Stomach (tissue), 19 donors: ENCODE measurements at places on chromosomes 5 and 9.

DNA sequence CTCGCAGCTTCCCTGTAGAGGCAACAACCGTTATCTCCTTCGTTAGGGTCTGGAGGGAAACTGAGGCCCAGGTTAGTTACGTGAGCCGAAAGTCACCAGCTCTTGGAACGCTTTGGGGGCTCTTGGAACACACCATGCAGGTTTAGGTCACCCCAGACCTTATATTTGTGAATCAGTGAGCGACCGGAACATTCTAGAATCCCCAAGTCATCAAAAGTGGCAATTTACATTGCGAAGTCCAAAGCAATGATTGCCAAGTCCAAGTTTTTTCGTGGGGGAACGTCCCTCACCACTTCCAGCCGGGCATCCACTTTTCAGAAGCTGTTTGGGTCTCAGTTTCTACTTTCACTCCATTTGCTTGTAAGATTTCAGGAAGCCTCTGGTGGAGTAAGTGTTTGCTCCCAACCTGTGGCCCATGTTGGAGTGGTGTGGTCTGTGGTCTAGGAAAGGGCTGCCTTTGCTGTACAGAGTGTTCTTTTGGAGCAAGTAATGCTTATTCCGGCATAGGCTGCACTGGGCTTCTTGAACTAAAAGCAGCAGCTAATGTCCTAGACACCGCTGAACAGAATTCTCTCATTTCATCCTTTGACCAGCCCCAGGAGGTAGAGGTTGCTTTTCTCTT lies 32.8 kb upstream of the SPRY4 start:
- no peak for DNase-seq

GRCh38 chr9:133932181-133932580 lies 59.9 kb downstream of the VAV2 start:
- DNase-seq = no peak

- no peak for DNase-seq
Measured at GRCh38 chr9:5644501-5644900, 15.6 kb downstream of the RIC1 start.

- DNase-seq = no peak
Measured at GRCh38 chr5:42721484-42721883, 35.1 kb upstream of the CCDC152 start.

DNA sequence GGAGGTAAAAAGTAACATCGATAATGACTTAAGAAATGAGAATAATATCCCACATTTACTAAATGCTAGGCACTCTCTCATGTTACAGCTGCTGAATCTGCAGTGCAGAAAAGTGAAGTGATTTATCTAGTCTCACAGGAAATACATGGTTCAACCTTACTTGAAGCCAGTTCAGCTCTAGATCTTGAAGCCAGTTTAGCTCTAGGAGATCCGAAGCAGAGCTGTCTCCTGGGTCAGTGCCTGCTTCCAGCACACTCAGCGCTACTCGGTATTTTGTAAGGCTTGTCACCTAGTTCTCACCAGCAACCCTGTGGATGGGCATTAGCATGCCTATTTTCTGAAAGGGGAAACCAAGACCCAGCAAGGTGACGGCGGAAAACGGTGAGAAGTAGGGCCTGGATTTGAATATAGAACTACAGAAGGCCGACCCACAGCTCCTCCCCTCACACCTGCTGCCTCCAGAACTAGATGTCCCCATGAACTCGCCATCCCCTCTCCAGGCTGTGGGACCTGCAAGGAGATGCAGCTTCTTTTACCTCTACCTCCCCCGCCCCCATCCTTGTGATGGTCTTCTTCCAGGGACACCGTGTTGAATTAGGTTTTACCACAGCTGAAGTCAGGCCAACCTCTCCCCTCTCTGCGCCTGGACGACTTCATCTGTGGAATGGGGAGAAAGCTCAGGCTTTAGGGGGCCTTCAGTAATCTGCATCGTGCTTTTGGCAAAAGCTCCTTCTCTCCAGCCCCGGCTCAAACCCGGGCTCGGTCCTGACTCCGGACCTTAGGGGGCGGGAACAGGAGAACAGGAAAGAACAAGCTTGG lies 4.4 kb upstream of the MSX2 start:
- DNase-seq = no peak

DNA sequence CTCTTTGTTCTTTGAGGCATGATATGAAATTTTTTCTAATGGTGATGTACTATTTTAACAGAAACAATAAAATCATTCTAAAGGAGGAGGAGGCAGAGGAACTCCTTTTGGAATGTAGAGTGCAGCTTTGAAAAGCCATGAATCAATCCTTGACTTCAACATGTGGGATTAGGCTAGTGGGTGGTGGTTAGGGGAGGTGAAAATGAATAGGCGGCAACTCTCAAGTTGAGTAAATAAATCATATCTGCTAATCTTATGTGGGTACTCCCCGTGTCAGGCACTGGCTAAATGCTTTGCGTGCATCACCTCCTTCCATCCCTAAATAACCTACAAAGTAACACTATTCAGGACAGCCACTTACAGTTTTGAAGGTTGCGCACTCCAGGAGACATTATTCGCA lies 35.1 kb downstream of the FAM81B start:
- no peak for DNase-seq

GRCh38 chr9:126367139-126367538 lies 40.5 kb downstream of the MVB12B start:
- no peak for DNase-seq

DNA sequence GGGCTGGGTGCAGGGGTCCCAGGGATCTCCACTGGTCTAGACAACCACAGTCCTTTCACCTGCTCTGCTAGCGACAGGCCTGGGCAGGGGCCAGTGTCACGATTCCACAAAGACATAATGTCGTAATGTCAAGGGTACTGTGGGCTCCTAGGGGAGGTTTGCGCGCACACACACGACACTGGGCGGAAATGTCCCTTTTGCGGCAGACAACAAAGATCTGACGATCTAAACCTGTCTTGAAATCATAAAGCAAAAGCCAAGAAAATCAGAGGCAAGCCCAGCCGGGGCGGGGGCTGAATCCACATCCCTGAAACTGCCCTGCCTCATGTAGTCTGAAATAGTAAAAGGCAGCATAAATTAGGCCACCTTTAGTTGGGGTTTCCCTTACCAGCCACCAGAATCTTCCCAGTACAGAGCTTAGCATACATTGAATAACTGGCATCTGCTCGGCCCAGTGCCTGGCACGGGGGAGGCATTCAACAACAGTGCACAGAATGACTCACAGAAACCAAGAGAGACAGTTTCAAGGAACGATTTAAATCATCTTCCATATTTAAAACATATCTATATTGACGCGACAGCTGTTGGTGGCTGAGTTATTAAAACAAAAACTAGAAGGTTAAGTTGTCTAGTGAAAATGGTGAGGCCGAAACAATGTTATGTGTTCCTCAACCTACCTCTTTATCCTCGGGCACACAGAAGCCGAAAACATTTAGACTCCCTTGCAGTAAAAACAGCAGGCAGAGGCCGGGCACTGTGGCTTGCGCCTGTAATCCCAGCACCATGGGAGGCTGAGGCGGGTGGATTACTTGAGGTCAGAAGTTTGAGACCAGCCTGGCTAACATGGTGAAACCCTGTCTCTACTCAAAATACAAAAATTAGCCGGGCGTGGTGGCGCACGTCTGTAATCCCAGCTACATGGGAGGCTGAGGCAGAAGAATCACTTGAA lies 151.0 kb downstream of the MYO10 start:
- no peak for DNase-seq

GRCh38 chr5:99034336-99034735 lies 105.5 kb upstream of the CHD1 start:
- peak; percentile 33 for DNase-seq

GRCh38 chr9:72509053-72509452 lies 12.4 kb upstream of the TMC1 start:
- DNase-seq = peak; percentile 32

DNA sequence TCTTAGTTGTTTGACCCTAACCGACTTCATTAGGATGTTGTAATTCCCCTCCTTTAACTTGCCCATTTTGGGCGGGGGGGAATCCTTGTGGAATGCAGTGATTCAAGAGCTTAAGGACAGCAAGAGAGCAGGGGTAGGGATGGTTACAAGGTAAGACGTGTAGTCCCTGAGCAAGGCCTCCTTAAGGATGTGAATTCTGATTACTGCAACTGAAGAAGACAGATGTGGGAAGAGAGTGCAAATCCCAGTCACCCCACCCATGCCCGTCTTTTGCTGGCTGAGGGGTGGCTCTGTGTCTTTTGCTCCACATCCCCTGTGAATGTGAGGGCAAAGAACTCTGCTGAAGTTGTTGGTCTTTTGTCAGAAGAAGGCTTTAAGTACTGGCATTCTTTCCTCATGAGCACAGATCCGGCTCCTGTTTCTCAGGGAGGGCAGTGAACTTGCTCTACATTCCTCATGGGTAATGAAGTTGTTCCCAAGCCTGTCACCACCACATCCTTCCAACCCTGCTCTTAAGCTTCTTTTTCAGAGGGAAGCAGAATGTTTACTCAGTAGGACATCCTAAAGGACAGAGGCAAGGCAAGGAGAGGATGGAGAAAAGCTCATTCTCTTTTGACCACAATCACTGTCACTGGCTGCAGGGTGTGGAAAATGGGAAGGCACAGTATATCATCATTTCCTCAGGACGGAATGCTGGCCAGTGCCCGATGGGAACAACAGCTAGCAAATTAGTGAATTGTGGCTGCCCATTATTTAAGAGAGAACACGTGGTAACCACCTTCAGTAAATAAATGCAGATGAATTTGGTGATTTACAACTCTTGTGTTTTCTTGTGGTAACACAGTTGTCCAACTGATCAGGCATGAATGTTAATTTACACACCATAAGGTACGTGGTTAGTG lies 61.5 kb downstream of the RAI14 start:
- DNase-seq = peak; percentile 49

DNA sequence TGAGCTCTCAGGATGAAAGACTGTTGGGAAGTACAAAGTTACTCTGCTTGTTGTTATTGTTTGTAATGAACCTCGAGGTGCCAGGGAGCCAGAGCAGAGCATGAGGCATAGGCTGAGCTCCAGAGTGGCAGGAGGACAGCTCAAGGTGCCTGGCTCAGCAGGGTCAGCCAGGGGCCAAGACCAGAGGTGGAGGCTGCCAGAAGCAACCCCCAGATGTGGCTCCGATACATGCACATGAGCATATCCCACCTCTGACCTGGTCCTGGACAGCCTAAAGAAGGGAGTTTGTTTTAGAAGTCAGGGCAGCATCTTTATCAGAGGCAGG lies 105.6 kb downstream of the PSD2 start:
- DNase-seq = no peak

DNA sequence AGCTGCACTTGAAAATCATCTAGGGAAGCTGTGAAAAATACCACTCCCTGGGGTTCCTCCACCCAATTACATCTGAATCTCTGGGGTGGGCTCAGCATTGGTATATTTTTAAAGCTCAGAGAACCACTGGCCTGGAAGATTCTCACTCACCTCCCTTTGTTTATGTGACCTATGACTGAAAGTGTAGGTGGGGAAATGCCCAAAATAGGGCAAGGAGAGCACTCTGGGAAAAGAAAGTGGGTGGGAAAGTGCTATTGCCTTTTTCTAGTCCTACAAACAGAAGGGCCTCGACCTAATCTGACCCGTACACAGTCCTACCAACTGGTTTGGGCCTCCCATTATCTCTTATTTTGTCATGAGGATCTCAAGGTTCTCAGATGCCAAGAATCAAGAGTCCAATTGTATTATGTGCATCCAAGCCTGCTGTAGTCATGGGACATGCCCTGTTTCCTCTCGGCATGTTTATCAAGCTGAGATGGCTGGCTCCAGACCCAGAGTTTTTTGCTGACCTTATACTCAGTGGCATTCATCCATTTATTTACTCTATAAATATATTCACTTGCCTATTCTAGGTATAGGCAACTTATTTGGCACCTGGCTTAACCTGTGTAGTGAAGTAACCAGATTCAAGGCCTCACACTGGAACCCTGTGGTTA lies 483.7 kb downstream of the ENC1 start:
- no peak for DNase-seq

DNA sequence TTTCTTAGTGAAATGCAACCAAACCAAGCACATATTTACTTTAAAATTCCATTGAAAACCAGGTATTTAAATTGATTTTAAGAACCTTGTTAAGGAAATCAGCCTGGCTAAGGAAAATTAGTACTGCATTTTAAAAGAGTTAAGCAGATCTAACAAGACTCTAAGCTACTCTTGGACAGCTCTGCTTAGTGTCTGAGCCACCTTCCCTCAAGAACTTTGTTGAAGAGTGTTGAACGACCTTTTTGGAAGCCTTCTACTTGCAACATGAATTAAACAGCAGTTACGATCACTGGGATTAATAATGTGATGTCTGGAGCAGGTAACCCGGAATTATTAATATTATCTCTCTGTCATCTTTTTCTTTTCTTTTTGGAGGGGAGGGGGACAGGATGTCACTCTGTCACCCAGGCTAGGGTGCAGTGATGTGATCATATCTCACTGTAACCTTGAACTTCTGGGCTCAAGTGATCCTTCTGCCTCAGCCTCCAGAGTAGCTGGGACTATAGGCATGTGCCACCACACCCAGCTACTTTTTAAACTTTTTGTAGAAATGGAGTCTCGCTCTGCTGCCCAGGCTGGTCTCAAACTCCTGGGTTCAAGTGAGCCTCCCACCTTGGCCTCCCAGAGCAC lies 74.7 kb downstream of the ANKRD55 start:
- DNase-seq = no peak

GRCh38 chr9:84917366-84918070 lies 248.0 kb downstream of the NTRK2 start:
- DNase-seq = no peak

GRCh38 chr9:3898461-3899218 lies 372.8 kb upstream of the RFX3 start:
- peak; percentile 26 for DNase-seq

GRCh38 chr5:172887692-172888091 lies 53.6 kb downstream of the ERGIC1 start:
- DNase-seq = no peak

DNA sequence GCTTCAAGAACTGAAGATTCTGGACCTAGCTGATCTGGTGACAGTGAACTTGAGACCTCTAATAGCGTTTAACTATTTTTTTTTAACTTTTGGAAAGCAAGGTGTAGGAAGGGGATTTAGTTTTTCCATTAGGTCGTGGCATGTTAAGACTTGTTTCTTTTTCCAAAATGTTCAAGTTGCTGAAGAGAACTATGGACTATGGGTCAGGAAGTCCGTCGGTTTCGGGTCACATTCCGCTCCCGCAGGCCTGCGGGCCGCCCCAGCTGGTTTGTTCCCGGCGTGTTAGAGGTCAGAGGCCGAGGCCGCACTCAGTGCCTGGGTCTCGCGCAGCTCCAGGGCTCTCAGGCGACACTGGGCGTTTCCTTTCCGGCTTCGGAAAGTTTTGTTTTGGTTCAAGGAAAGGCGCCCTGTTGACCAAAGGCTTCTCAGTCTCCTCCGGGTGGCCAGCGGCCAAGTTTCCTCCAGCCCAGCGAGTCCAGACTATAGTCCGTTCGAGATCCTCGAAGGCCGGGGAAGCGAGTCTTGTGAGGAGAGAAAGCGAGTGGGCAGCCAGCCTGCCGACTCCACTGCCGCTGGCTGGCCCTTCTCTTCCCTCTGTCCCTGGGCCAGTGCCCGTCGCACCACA lies 586 bp upstream of the FCHO2 start:
- DNase-seq = peak; percentile 81

- no peak for DNase-seq
Measured at GRCh38 chr9:129330711-129331492, 152.8 kb upstream of the IER5L start.

GRCh38 chr5:160837749-160838593 lies 14.0 kb downstream of the ATP10B start:
- no peak for DNase-seq
